ENCODE measurements at places on chromosomes 13 and 19.

DNA sequence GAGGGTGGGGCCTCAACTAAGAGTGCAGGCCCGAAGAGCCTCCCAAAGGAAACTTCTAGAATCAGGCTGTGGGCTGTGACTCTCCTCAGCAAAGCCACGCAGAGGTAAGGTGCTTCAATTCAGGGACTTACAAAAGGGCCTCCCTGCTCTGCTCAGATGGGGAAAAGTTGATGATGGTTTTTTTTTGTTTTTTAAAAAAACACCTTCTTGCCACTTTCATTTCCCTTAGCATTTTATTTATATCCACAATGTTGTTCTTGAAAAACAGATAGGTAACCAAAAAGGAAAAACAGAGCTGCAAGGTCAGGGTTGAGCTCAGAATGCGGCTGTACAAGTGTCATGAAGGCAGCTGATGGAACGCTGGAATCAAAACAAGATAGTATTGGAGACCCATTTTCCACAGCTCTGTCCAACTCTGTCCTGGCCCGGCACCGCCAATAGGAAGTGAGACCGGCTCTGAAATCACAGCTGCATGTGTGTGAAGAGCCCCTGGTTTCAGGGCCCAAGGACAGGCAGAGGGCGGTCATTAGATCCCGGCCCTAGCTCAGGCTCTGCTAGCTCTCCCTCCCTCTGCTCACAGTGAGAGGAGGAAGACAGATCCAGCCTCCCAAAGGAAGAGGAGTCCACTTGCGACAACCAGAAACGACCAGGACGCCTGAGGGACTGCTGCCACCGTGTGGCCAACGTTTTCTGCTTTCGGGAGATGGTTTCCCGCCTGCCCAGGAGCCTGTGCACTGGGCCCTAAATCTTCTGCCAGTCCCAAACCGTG lies 58.3 kb downstream of the KLF2 start:
- ATAC-seq = peak; percentile 68

- ATAC-seq = no peak
These were observed 761.5 kb downstream of the EFNB2 start for GRCh38 chr13:105773863-105774538.

DNA sequence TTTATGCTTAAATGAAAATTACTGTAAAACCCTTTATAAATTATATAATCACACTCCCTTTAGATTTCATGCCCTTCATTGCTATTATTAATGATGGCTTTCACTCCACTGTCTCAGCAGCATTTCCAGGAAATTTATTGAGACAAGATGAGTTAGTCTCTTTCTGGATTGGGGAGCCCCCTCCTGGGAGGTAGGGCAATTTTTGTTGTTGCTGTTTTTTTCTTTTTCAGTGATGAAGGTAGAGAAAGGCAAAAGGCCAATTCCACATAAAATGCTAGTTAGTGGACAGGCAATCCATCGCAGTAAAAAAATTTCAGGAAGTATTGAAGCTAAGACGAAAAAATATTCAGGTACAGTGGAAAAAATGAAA lies 80.2 kb downstream of the TEX26 start:
- ATAC-seq = no peak

- no peak for ATAC-seq
These were observed 10.7 kb downstream of the LILRA5 start for GRCh38 chr19:54302257-54302656.

GRCh38 chr13:23421596-23421995 lies 11.9 kb downstream of the SACS start:
- ATAC-seq = no peak

GRCh38 chr19:11306337-11306736 lies 10.4 kb downstream of the TSPAN16 start:
- ATAC-seq = no peak

DNA sequence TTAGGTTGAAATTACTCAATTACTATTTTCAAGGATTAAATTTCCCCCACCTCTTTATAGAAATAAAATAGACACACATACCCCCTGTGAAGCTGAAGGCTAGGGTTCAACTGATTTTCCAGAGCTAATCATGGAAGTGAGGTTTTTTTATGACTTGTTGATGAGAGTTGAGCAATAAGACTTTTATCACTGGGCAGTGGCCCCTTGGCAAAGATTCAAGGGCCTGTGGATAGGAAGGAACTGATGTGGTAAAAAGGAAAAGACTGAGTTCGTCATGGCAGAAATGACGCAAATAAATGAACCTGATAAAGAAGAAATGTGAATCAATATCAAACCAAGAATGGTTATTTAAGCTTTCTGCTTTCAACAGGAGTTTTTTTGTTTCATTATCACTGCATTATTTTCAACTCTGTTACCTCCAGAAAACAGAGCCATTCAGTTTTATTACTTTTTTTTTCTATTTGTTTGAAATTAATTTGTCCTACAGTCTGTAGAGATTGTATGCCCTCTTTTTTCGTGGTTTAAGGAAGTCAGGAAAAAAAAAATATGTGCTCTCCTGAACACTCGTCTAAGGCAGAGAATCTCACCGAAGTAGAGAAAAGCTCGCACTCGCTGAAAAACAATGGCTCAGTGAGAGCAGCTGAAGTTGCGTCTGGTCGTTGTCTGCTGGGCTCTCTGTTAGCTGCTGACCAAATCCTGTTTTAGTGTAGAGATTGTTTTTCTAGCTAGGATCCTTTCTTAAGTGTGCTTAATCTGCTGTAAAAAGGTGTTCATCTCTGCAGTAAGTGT lies 38.9 kb downstream of the STOML3 start:
- no peak for ATAC-seq
